ENCODE measurements at places on chromosomes 16 and 17.

DNA sequence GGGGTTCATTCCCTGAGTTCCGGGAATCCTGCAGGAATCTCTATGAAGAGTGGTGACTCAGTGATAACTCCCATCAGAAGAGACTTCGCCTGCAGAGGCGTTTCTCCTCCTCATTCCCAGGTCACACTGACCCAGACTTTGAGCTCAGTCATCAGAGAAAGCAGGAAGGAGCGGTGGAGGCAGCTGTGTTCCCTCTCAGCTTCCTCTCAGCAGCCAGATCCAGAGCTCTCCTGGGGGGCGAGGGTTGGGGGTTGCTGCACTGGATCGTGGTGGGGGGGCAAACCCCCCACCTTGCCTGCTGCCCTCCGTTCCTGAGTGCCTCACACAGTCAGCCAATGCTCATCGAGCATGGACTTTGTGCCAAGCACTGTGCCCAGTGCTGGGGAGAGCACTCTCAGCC, 271.2 kb downstream of the CBLN1 start:
- no peak for DNase-seq

DNA sequence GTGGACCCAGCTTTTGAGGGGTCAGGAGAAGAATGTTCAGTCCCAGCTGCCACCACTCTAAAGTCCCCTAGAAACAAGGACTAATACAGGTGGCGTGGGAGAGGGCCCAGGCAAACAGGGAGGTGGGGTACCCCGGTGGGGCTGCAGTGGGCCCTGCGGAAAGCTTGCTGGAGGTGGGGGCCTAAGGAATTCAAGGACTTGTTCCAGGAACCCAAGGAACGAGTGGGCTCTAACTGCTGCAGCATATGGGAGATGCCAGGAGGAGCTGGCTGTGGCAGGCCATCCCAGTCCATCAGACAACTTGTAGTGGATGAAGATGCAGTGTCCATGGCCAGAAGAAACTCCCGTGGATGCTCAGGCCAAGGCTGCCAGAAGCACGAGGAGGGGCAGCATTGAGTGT, 10.6 kb downstream of the SNX20 start:
- no peak for DNase-seq

GRCh38 chr16:19840524-19841110, 44.0 kb downstream of the GPRC5B start:
- DNase-seq: no peak

DNA sequence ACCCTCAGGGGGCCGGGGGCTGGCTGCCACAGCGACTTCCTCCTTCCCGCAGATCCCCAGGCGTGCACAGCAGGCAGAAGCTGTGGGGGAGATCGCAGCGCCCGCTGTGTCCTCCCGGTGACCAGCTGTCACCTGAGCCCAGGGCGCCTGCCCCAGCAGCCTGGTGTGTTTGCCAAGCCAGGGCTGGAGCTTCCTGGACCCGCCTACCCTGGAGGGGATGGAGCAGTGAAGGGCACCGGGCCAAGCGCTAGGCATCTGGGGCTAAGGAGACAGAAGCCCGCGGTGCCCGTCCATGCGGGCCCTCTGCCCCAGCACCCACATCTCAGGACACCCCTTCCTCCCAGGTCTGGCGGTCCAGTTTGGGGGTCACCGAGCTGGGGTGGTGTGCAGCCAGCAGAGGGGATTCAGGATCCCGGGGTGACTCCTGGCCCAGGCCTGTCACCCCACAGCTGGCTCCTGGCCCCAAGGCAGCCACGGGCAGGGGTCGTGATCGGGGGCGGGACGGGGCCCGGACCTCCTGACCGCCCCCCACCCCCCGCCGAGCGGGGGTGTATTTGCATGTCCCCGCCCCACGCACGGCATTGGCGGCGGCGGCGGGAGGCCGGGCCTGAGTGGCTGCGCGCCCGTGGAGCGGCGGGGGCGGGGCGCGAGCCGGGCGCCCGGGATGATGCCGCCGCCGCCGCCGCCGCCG, at the start of gene RAB26:
Gene RAB26, plus strand, starts transcription at position 645 of the 691 bp plus-strand sequence. CDS start 159 bp downstream, outside the sequence.
- no peak for DNase-seq

DNA sequence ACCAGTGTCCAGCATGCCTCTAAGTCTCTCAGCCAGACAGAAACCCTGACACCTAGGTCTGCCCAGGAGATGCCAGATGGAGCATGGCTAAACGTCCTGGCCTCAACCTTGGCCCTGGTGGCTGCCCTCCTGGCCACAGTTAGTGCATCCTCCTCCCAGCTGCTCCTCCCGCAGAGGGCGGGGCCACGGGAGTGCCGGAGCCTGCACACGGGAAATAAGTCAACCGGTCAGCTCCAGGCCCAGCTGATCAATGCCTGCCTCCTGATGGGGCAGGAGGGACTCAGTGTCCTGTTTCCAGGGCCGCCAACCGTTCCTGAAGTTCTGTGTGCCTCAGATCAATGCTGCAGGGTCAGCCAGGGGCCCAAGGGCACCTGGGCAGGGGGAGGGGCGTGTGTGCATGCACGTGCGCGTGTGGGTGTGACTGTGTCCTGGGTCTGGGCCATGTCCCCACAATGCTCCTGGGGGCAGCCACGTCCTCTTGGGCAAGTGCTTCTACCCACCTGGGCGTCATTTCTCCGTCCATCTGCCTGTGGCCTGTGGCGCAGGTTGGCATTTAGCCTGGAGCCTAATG, 4.6 kb upstream of the KCNJ12 start:
- no peak for DNase-seq

DNA sequence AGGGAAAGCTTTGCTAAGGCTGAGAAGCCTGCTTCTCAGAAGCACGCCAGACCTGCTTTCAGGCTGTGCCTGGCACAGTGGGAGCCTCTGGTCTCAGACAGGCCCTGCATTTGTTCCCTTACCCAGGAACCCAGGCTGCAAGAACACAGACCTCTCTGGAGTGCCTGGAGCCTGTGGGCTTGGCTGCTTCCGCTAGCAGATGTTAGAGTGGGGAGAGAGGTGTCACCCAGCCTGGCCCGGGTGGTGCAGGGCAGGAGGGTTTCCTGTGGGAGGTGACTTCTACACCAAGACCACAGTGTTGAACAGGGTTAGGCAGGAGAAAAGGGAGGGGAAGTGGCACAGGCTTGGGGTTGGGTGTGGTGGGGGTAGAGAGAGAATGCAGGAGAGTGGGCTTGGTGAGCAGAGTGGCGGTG, 35.8 kb upstream of the ADGRG1 start:
- DNase-seq: no peak

DNA sequence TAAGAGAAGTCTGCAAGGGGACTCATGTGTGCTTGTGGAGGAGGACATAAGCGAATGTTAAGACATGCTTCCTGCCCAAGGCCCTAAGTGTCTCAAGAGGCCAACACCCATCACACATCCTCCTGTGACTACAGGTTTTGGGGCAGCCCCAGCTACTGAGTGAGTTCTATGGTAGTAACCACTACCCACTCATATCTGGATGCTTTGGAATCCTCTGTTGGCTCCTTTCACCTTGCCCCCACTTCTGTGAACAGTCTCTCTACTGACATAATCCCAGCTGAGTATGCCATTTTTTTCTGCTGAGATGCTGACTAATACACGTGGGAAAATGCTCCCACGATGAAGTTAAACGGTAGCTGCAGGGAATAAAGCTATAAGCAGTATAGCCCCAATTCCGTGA, 153.5 kb downstream of the VPS53 start:
- DNase-seq: no peak

- no peak for DNase-seq
Measured at GRCh38 chr17:82683534-82683933, 15.0 kb downstream of the RAB40B start.

- DNase-seq: peak; percentile 90
Measured at GRCh38 chr16:66552286-66553177, at the start of gene CKLF. TSS of gene CKLF (plus strand) at chr16:66552576. CDS start at chr16:66552716, 140 bp downstream.

- DNase-seq: no peak
Measured at GRCh38 chr16:65285128-65286048, 163.5 kb upstream of the CDH11 start.

DNA sequence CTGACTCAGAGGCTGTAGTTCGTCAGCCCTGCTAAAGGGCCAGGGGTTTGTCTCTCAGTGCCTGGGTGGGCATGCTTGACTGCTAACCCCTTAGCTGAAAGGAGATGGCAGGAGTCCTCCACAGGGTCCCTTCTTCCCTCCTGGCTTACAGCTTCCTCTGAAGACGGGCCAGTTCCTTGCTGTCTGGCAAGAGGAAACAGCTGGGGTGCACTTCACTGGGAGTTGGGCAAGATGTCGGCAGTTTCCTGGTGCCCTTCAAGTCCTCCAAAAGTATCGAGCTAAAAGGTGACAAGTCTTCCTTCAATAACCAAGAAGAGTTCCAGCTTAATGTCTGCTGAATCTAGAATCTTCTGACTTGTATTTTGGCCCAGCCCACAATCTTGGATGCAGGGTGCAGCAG, 23.4 kb downstream of the NUP85 start:
- no peak for DNase-seq

DNA sequence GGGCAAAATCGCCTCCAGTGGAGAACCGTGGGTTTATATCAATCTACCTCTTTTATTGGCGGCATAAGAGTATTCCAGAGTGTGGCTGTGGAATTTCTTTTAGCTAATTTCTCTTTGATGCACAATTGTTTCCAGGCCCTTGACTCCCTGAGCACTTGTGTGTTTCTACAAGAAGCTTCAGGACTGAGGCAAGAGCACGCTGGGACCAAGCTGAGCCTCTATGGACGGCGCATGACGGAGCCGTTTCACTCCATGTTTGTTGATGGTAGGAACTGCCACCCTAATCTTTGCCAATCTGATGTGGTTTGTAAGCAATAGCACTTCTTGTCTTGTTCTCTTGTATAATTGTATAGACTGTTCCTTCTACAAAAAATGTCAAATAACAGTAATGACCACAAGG, 11.2 kb upstream of the ANKRD40CL start:
- DNase-seq: no peak
